ENCODE measurements at places on chromosomes 2 and 18.
A peak's percentile ranks its signal among the peaks of the same experiment; 100 is the strongest.

DNA sequence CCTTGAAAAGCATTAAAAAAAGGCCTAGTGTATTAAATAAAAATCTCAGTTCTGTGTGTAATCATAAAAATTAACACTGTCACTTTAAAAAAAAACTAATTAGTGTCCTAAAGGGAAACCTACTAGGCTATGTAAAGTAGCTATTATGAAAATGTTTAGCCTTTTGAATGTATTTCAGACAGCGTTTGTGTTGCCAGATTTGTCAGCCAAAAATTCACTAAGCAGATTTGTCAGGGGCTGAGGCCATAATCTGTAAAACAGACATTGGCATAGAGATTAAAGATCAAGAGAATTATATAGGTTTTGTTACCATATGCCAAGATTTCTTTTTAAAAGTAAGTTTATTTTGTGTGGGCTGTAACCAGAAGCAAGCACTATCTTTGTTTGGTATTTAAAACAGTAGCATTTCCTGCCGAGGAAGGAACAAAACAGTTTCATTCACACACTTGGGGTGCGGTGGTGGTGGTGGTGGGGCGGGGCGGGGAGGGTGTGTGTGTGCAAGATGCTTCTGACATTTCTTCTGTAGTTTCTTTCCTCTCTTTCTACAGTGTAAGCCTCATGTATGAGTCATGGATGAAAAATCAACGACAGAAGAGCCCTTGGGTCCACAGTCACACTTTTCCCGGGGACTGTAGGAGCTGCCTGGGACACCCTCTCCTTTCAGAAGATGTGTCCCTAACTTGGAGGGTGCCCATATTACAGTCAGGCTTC, 328.5 kb upstream of the FANCL start:
- peak; percentile 17 for DNase-seq

GRCh38 chr2:215466097-215466909, 30.4 kb upstream of the FN1 start:
- no peak for DNase-seq

DNA sequence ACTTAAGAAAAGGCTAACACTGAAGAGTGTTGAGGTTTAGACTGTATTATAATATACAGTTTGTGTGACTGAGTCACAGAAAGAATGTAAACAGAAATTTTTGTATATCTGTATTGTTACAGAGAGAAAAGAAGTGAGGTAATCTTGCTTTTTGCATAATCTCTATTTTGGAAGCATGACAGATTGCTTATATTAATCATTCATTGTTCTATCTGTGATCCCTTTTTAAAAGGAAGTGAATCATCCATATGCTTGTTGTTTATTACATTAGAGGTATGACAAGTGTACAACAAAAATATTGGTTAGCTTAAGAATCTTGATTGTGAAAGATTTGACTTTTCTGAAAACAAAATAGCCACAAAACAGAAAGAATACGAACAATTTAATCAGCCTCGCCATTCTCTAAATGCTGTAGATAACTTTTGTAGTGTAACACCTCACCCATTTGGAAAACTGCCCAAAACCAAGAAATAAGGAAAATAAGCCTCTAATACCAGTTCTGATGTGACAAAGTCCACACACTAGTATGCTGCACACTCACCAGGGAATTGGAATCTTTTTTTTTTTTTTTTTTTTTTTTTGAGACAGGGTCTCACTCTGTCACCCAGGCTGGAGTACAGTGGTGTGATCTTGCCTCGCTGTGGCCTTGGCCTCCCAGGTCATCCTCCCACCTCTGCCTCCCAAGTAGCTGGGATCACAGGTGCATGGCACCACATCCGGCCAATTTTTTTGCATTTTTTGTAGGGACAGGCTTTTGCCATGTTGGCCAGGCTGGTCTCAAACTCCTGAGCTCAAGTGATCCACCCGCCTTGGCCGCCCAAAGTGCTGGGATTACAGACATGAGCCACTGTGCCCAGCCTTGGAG, 91.5 kb upstream of the LPIN2 start:
- no peak for DNase-seq

- no peak for DNase-seq
Measured at GRCh38 chr2:237529452-237530402, 36.6 kb upstream of the PRLH start.

GRCh38 chr2:63053889-63054602, 3.4 kb downstream of the OTX1 start:
- no peak for DNase-seq

GRCh38 chr18:3342628-3343027, 80.7 kb downstream of the MYL12B start:
- DNase-seq = no peak

- DNase-seq = no peak
Measured at GRCh38 chr2:184637781-184638180, 39.5 kb downstream of the ZNF804A start.

Measured in Calu3 (cell line).